ENCODE measurements at places on chromosomes 11 and 22.

DNA sequence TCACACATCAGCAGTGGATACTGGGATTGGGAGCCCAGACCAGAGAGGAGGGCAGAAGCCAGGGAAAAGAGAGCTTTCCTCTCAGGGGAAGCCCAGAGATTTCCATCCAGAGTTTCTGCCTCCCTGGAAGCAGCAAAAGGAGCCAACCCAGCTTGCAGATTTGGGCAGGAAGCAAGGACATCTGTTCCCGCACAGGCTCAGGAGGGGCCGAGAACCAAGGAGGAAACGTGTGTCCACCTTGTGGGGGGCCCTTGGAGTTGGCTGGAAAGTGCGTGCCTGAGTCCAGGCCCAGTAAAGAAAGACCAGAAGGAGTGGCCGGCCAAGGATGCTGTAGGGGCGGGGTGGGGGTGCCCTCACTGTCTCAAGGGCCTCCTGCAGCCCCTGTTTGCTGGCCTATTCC is 6.0 kb upstream of the NPTXR start:
- DNase-seq = no peak

DNA sequence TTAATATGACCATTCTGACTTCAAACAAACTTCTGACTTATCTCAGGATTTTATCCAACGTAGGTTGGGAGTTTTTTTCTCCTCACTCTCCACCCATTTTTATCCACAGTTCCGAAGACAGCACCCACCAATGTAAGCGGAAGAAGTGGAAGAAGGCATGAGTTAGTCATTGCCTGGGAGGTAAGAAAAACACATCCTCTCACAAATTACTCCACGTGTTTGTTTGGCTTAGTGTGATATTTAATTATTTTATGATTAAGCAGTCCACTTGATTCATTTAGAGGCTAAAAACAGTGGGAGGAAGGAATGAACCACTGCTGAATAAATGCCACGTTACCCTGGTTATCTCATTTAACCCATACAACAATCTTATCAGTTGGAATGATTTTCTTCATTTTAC is 389.6 kb upstream of the ARHGAP42 start:
- no peak for DNase-seq

DNA sequence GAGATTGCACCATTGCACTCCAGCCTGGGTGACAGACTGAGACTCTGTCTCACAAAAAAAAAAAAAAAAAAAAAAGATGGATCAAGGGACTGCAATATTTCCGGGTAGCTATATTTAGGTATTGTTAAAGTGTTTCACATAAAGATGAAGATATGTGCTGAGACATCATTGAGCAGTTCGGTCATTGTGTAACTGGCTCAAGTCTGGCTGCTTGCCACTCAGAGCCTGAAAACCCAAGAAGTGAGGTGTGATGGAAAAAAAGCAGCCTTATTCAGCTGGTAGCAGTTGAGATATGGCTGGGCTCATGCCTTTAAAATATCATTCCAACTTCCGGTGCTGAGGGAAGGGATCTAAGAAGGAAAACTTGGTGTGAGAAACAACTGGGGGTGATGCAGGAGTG is 46.9 kb downstream of the LUZP2 start:
- DNase-seq = no peak

DNA sequence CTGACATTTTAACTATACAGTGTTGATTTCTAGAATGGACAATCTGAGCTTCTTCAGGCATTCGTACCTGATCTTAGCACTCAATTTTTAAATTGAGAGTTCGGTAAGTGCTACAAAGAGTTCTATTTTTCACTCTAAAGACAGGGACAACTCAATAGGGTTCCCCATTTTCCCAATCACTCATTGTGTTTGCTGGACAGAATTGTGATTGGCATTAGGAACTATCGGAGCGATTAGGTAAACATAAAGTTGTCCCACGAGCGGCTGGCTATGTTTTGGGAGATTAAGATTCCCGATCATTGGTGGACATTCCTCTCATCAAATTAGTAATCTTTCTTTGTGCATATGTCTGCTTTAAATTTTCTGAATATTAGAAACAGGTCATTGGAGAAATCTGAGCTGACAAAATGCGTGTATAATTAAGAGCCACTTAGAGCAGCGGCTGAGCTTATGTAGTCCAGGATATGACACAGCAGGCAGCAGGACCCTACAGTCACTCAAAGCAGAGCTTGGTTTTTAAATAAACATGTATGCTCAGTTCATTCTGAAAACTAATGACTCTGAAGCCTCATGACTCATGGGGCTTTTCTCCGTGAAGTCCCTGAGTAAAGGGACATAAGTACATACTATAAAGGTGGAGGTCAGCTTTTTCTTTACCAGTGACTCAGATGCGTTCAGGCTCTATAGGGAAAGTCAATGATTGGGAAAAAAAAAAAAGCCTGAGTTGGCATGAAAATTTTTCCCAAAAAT is 109.4 kb downstream of the GRIA4 start:
- peak; percentile 65 for DNase-seq

DNA sequence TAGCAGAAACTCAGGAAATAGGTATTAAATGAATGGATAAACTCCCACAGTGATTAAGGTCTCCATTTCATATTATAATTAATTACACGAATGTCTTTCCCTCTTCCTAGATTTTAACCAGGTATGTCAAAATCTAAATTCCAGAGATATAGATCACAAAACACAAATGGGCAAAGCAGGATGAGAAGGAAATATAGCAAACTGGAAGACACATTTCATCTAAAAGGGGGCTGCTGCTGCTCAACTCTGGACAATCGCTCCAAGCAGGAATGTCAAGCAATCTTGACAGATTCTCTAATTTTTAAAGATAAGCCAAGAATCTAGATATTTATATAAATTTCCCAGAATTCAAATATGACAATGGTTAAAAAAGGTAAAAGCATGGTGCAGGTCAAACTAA is 554.2 kb upstream of the CCDC90B start:
- no peak for DNase-seq

DNA sequence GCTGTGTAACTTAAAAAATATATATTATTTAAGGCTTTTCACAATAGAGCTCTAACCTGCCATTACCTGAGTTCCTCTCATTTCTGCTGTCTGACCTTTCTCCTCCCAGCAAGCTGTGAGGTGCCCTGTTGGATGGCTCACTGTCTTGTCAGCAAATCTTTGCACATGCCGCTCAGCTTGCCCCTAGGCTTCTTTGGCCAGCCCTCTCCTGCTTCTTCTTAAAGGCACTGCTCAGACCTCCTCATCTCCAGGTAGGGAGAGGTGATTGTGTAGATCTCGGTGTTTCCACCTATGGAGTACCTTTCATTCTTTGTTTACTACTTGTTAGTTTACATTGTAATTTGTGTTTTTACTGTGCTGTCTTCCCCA is 96.5 kb downstream of the EXT2 start:
- no peak for DNase-seq

GRCh38 chr11:3823303-3823702 is 14.9 kb downstream of the PGAP2 start:
- no peak for DNase-seq

- peak; percentile 85 for DNase-seq
Measured at GRCh38 chr11:92558323-92558722, 333.7 kb downstream of the FAT3 start.

GRCh38 chr11:44620328-44620725 is 54.9 kb downstream of the CD82 start:
- no peak for DNase-seq

Measured in COR-L47 (cell line).